Hematopoietic multipotent progenitor cell treated with erythropoietin and hydrocortisone succinate and interleukin-3 and kit ligand, for 4 days (in vitro differentiated cells): ENCODE measurements at places on chromosomes 16 and 17.

- DNase-seq: no peak
Measured at GRCh38 chr16:51337662-51338061, 186.6 kb upstream of the SALL1 start.

GRCh38 chr16:77790009-77790372 lies 1.6 kb downstream of the VAT1L start:
- no peak for DNase-seq

DNA sequence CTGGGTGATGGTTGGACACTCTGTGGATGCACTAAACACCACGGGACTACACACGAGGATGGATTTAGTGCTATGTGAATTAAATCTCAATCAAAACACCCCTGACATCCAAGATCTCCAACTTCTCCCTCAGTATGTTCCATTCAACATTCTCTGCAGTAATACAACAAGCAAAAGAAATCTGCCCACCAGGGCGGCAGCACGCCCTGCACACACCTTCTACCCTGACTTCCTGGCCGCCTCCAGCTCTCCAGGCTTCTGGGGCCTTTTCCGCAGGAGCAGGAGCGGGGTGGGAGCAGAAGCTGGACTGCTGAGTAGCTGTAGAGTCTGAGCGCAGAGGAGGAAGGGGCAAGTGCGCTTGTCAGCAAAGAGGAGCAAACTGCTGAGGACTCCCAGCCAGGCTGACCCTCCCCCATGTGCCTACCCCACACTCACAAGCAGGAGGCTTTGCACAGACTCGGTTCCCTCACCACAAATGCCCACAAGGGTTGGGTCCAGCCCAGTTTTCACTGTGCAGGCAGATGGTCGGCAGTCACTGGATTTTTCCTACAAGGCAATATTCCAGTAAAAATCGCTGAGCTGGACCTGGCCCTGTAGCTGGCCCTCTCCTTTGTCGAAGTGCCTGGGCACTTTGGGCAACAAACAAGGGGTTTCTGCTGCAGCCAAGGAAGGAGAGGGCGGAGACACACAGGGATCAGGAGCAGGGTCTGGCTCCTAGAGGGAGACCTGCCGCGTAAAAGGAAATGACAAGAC lies 22.8 kb downstream of the ZDHHC7 start:
- DNase-seq: no peak

DNA sequence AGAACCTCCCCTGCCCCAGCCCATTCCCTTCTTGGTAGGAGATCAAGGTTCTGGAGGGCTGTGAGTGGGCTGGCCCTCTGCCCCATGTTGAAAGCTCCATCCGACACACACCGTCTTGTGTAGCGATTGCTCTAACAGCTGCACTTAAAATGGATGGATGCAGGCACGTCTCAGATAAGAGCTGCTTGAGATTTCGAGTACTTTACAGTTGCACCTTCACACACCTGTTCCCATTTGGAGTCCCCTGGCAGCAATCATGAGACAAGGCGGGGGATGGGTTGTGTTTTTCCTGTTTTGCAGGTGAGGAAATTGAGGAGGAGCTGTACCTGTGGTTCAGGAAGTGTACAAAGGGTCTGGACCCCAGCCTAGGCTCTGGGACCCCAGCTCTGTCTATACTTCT lies 25.6 kb upstream of the TAC4 start:
- DNase-seq: no peak

GRCh38 chr17:40281663-40282062 lies 6.0 kb upstream of the CDC6 start:
- DNase-seq: no peak

DNA sequence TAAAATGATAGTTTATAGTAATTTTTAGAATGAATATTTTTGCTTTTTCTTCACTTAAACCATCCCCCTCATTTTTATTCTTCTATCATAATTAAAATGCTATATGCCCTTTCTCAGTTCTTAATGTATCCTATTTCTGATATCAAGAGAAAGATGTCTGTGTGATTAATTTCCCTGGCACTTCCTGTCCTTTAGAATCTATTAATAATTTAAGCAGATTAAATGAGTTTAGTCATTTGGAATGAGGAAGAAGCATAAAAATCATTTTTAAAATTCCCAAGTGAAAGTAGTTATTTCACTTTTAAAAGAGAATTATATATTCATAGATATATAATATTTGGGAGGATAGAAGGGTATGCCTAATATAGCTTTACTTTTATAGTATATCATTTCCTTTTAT lies 27.8 kb upstream of the CDR2 start:
- DNase-seq: no peak

- DNase-seq: no peak
Measured at GRCh38 chr16:25914357-25914962, 222.7 kb downstream of the HS3ST4 start.

DNA sequence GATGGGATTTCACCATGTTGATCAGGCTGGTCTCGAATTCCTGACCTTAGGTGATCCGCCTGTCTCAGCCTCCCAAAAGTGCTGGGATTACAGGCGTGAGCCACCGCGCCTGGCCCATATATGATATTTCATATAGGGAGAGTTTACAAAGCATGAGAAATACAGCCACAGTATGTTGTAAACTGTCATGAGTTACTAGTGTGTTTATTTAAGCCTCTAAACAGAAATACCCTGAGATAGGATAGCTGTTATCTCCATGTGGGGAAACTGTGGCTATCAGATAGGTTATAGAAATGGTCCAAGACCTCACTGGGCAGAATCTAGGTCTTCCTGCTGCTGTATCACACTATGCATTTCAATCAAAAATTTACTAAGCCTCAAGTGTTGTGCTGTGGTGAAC lies 2.1 kb upstream of the CDK5RAP3 start:
- DNase-seq: peak; percentile 48

DNA sequence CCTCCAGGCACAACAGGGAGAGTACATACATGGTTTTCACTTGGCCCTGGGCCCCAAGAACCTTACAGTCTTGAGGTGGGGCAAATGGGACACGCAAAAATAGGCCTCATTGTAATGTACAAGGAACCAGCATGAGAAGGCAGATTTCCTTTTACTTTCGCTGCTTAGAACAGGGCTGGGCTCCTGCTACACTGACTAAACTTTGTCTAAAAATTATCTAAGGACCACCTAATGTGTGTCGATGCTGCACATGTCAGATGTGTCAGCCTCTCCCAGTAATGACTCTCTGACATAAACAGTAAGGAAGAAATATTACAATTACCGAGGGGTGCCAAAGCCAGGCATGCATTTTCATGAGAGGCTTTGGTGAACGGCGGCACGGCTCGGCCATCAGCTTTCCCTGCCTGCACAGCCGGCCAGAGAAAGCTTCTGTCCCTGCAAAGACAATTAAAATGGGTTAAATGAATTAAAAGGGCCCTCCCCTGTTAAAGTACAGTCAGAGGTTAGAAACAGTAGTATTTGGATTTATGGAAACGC lies 224.2 kb upstream of the IRX3 start:
- no peak for DNase-seq
